ENCODE measurements at places on chromosomes 2 and 18. TPM values are rescaled to one million over a fixed set of nuclear protein-coding genes. Genes with fewer than 3 reads are reported as not detected.

MYO5B gene
- 0.14 TPM for total RNA-seq

STPG4 gene
- 0.11 TPM for total RNA-seq

GRCh38 chr2:159193791-159194190, 92.7 kb downstream of the WDSUB1 start:
- DNase-seq = no peak

GRCh38 chr2:20005067-20005627, 7.3 kb downstream of the MATN3 start:
- DNase-seq = no peak

SLC9A4 gene
- not detected for total RNA-seq

DNA sequence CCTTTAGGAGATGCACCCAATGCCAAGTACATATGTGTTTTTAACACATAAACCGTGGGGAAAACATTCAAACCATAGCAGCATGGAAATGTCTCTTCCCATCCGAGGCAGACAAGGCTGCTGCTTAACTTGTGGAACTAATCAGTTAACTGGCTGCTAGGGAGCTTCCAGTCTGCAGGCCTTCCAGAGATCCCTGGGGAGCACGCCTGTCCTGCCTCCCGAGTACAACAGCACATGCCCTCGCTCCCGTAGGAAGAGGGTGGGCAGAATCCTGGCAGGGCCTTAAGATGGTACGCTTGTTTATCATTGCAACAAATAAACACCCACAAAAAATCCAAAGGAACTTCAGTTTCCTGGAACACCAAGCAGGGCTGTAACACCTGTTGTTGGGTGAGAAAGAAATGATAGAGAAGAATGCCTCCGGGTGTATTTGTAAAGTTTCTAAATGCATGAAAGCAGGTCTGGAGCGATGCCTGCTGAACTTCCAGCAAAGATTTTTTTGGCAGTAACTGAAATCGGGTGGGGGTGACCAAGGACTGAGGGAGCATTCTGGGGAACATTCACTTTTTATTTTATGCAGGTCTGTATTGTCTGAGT, 56.2 kb downstream of the EDAR start:
- no peak for DNase-seq

WDR35 gene
- 13.6 TPM for total RNA-seq

LINC00305 gene
- total RNA-seq = not detected

DNA sequence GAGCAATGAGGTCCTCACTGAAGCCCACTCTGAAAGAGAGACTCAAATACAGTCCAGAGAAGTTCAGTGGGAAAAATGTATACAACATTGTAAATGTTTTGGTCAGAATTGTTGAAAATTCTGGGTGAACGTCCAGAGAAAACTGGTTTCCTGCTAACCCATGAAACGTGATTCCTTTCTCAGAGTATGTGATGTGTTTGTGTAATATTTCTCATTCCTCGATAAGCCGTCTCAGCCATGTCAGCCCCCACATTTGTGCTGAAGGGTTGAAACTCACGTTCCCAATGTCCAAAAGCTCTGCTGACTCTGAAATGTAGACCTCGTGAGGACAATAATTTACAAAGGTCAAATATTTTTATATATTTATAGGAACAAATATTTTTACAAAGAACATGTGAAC, 51.6 kb downstream of the BMP10 start:
- DNase-seq = no peak

- DNase-seq = no peak
Observed at GRCh38 chr2:191061381-191061980, 47.5 kb upstream of the STAT1 start.

QPCT gene
- 18.9 TPM for total RNA-seq

DNA sequence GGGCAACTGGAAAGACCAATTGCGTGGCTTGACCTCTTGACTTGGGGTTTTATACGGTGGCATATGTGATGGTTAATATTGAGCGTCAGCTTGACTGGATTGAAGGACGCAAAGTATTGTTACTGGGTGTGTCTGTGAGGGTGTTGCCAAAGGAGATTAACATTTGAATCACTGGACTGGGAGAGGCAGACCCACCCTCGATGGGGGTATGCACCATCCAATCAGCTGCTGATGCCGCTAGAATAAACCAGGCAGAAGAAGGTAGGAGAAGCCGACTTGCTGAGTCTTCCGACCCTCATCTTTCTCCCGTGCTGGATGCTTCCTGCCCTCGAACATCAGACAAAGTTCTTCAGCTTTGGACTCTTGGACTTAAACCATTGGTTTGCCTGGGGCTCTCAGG, 34.2 kb upstream of the YPEL5 start:
- DNase-seq = no peak

GRCh38 chr18:76981396-76981968, 151.1 kb downstream of the MBP start:
- no peak for DNase-seq

- DNase-seq = no peak
Observed at GRCh38 chr2:207662203-207662602, 37.0 kb upstream of the METTL21A start.

- DNase-seq = no peak
Observed at GRCh38 chr2:10820978-10821695, 8.6 kb upstream of the PDIA6 start.

ATOH8 gene
- 23.8 TPM for total RNA-seq

GRCh38 chr18:46678041-46678440, 21.0 kb upstream of the LOXHD1 start:
- DNase-seq = no peak

DNA sequence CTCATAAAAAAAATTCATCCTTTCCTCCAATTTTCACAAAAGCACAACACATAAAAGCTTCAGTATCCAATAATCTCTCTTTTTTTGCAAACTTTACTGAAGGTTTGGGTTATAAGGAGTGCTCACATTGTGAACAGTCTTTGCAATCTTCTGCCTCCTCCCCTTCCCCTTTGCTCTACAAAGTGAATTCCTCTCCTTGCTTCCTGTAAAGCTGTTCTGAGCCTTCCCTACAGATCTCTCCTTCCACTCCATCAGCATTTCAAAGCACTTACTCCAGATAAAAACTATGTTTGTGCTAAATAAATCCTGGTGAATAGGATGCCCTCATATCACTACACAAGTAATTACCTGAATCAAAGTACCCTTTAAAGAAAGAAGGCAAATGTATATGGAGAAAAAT, 4.6 kb upstream of the PDK1 start:
- DNase-seq = no peak

CLIP4 gene
- total RNA-seq = 35.5 TPM

- DNase-seq = no peak
Observed at GRCh38 chr18:34493566-34494358, 216.3 kb upstream of the DTNA start.

GRCh38 chr18:58069721-58070292, 25.8 kb downstream of the NEDD4L start:
- no peak for DNase-seq

DNA sequence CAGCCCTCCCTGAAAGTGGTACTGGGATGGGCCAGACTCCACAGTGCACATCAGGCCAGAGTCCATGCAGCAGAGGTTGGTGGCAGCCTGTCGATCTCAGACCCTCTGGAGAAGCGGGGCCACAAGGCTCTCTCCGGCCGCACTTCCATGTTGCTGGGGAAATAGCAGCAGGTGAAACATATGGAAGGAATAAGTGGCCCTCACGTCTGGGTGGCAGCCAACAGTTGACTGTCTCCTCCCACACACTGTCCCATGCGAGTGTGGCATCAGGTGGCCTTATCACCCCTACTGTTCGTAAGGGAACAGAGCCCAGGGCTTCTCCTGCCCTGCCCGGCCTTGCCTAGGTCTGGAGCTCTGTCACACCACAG, 58.1 kb upstream of the FOSL2 start:
- no peak for DNase-seq

REG3A gene
- total RNA-seq = not detected

GPR55 gene
- total RNA-seq = not detected

GPR39 gene
- not detected for total RNA-seq

- DNase-seq = no peak
Observed at GRCh38 chr18:45753286-45753685, 29.3 kb downstream of the SLC14A1 start.

- no peak for DNase-seq
Observed at GRCh38 chr2:210768329-210768910, 212.0 kb downstream of the CPS1 start.

DNA sequence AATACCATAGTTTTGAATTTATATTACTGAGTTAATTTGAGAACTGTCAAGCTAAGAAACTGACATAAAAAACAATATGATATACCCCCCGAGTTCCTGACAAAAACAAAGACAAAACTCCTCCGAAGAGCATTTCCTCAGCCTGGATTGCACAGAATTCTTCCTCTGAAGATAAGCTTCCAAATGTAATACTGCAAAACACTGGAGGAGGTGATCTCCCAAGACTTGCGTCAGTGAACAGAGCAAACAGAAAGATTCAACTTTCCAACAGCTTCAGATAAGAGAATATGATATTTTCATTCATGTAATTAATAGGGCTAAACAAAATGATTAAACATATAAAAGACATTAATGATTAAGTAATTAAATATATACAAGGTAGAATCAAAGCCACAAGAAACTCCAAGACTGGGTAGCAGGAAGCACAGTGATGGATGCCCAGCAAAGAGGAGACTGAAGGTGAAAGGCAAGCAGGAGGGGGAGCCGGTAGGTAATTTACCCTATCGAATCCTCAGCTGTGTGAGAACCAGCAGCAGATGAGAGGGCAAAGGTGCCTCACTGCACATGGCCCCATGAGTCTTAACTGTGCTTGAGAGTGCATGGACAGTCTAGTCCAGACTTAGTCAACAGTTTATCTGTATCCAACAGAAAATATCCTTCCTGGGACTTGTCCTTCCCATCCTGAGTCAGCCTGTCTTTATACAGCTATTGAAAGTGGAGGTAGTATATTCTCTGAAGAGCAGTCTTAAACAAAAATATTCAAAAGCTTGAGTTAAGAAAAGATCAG, 18.3 kb upstream of the SERPINB3 start:
- no peak for DNase-seq

DNA sequence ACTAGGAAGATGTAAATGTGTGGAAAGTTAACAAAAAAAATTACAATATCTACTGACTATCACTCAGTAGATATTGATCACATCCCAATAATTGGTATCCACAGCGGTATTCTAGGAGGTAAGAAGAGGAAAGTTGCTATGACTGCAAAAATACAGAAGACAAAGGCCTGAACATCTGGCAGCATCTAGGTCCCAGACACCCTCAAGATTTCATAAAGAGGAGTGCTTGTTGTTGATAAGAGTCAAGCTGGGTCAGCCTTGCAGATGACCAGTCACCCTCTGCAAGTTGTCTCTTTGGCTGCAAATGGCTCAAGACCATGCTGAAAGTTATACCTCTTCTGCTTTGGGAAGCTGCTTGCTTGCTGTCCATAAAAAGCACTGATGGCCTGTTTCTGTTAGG, 228.4 kb upstream of the FBXO11 start:
- DNase-seq = no peak

DQX1 gene
- not detected for total RNA-seq

GRCh38 chr2:42107249-42108042, 59.6 kb downstream of the PKDCC start:
- DNase-seq = no peak

- no peak for DNase-seq
Observed at GRCh38 chr2:183034806-183035205, 3.5 kb downstream of the NCKAP1 start.

- no peak for DNase-seq
Observed at GRCh38 chr2:45241061-45241561, 231.9 kb upstream of the SIX2 start.

DNA sequence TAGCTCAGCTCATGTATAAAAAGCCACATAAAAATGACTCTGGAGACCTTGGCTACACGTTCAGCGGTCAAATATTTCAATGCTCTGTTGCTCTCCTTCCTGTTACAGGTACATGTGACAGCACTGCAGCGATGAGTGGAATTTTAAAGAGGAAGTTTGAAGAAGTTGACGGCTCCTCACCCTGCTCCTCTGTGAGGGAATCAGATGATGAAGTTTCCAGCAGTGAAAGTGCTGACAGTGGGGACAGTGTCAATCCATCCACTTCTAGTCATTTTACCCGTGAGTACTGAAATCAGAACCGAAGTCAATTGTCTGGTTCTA, 125.4 kb downstream of the CSRNP3 start:
- DNase-seq = no peak

CHN1 gene
- total RNA-seq = 17.3 TPM

POTEC gene
- total RNA-seq = not detected

DNA sequence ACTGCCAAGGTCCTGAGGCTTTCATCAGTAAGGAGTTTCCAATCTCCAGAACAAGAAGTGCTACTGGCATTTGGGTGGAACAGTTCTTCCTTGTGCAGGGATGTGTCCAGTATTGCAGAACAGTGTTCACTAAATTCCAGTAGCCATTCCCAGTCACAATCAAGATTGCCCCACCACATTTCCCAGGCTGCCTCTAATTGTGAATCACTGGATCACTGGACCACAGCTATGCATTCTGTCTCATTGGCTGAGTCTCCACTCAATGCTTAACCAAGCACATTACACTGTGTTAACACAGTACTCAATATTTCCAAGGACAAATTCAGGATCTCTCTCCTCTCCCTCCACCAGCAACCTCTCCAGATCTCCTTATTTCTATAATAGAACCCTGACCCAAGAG, 160.2 kb upstream of the CCDC150 start:
- DNase-seq = no peak

- peak; percentile 87 for DNase-seq
Observed at GRCh38 chr2:112092286-112093041, 37.4 kb downstream of the TMEM87B start.

MDH1B gene
- total RNA-seq = 0.35 TPM

DNA sequence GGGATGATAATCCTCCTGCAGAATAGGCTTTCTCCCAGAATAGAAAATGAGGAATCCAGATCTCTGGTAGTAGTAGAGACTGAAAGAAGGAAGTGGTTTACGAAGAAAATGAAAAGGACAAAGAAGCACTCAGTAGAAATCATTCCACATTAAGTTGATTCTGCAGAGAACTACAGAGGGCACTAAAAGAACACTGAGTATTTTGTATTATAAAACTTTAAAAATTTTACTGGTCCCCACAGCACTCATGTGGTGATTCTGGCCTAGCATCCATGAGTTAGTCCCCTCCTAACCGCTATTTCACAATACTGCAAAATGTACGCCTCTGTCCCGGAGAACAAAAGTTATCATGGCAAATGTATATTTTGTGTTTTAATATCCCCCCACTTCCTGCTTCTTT, 42.9 kb upstream of the SLC35F5 start:
- DNase-seq = no peak

DNA sequence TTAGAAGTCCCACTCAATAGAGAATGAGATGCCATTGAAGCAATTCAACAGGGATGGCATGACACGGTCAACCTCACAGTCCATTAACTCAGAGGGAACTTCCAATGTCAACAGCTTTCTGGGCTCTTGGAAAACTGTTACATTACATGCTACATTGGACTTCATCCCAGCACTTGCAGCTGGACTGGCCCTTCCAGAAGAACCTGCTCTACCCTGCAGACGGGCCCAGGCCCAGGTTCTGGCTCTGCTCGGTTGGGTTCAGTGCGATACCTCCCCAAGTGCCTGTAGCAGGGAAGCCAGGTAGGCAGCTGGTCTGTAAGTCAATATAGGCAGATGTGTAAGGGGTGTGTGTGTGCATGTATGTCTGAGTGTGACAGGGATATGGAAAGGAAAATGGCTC, 12.9 kb downstream of the LAMA1 start:
- DNase-seq = no peak

Measured in pulmonary artery endothelial cell (primary cell).